ENCODE measurements at places on chromosomes 3 and 15.

DNA sequence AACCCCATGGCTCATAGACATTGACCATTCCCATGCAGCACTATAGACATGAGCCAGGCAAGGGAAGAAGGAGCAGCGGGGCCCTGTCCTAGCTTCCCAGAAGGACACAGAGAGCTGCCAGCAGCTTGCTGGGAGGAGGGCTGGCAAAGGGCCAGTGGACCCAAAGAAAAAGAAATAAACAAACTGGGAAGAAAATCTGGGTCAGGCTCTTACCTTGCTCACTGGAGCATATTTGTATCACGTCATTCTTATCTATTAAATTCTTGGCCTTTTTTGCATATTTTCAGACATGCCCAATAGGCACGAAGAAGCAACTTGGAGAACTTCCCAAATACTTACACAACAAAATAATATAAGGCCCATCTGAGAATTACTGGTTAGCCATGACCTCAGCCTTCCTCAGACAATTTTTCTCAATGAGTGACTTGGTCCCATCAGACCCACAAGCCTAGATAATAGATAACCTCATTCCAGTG lies 28.4 kb downstream of the RASGRP1 start:
- DNase-seq = peak; percentile 99

- DNase-seq = no peak
Measured at GRCh38 chr15:40886586-40886985, 7.7 kb upstream of the VPS18 start.

DNA sequence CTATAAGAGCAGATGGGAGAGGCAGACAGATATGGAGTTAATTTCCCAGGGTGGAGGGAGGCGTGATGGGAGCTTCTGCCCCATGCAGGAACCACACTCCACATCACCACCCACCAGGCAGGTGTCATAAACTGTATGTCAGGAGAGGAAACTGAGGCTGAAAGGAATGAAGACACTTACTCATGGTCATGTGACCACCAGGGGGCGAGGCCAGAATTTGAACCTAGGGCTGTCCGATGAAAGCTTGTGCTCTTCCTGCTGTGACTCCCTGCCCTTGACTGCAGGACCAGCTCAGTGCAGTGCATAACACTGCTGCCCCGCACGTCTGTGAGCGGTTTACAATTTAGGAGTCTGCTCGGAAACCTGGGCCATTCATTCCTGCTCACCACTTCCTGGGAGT lies 28.8 kb downstream of the NUP210 start:
- DNase-seq = no peak

GRCh38 chr15:45653702-45654424 lies 19.0 kb downstream of the SQOR start:
- DNase-seq = no peak

- no peak for DNase-seq
Measured at GRCh38 chr3:14765576-14766427, 53.0 kb upstream of the FGD5 start.

- no peak for DNase-seq
Measured at GRCh38 chr3:45741742-45742460, 52.7 kb downstream of the SACM1L start.

DNA sequence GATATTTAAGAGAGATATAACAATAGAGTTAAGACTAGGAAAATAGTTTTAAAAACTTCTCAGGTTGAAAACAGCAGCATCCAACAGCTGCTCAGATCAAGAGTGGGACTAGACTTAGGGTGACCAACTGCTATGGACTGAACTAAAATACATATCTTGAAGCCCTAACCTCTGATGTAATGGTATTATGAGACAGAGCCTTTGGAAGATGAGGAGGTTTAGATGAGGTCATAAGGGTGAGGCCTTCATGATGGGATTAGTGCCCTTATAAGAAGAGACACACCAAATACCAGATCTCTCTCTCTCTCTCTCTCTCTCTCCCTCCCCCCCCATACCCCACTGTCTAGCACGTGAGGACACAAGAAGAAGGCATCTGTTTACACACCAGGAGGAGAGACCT lies 37.4 kb upstream of the GALNT15 start:
- DNase-seq = peak; percentile 35

DNA sequence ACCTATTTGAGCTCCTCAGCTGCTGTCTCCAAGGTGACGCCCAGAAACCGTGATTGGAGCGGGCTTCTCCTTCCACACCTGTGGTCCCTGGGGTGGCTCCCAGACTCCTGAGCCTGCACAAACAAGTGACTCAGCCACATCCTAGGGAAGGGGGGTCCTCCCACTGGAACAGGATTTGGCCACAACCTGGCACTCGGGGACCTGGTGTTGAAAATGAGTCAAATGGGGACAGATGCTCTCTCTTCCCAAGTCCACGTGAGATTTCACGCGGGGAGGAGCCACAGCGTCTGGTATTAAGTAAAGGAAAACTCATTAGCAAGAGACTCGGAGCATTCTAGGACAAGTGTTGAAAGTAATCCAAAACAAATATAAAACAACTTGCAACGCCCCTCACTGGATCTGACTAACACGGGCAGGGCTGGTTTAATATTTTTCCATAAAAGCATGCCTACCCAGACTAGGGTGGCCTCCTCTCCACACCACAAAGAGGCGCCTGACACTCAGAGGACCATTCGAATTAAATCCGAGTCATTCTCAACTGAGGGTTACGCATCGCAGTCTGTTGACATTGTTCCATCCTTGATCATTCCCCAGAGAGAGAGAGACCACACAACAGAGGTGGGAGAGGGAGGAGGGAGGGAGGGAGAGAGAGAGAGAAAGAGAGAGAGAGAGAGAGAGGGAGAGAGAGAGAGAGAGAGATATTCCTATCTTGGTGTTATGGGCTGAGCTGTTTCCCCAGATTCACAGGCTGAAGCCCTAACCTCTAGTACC lies 74.4 kb downstream of the MGLL start:
- peak; percentile 99 for DNase-seq

DNA sequence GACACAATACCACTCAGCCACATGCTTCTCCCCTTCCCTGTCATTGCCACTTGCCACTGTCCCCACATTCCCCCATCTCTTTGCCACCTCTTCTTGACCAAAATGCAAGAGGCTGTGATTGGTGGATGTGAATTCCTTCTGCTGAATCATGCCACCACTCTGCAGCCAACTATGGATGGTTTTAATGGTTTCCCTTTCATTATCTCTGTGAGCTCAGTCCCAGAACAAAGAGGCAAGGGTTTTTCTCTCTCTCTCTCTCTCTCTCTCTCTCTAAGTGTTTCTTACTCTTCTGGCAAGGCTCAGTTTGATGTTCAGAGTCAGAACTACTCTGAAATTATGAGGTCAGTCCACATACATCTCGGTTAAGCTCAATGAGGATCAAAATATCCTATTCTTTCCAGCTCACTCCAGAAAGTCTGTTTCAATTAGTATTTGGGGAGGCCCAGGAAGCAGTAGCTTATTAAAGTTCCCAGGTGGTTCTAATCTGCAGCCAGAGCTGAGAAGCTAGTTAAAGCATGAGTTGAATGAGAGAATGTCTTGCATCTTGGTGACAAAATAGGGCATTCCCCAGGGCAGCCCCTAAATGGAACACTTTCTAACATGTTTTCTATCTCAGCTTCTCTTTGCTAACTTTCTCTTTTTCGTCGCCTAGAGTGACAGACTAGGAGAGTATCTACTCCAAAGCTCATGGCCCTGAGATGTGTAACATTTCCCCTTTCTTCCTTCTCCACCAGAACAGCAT lies 8.5 kb upstream of the ILDR1 start:
- DNase-seq = peak; percentile 21

DNA sequence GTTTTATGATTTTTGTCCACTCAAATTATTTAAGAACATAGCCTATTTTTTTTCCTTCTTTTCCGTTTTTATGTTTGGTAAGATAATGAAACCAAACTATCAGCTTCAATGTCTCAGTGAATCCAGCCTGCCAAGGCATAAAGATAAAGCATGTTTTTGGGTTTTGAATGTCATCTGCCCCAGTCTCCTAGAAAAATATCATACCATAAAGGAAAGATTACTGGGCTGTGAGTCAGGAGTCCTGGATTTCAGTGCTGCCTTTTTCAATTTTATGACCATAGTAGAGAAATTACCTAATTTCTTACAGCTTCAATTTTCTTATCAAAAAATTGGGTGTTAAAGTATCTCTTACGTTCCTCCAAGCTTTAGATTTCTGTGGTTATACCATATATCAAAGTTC lies 87.5 kb downstream of the GAP43 start:
- DNase-seq = peak; percentile 75

- no peak for DNase-seq
Measured at GRCh38 chr15:52378746-52379394, 83.3 kb upstream of the MYO5C start.

- no peak for DNase-seq
Measured at GRCh38 chr15:36887214-36887961, 213.0 kb downstream of the MEIS2 start.

DNA sequence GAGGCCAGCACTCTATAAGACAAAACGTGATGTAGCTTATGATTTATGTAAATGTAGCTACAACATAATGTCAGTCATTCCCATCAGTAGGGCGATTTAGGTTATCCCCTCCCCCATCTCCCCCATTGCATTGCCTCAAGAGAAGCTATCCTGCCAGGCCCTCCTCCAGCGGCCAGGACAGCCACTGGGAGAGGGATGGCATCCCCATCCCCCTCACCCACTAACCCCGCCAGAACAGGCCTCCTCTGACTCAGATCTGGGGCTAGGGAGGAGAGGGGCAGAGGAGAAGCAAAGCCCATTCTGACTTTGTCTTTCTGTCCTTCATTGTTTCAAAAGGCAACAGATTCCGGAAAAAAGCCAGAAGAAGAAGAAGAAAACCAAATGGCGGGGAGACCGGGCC lies 32.6 kb upstream of the ESYT3 start:
- no peak for DNase-seq

- DNase-seq = no peak
Measured at GRCh38 chr15:88391006-88391405, 76.2 kb downstream of the MRPL46 start.

All from fibroblast of skin of back (primary cell).